Pons (tissue), 1 donor: ENCODE measurements at places on chromosomes 4 and X.

DNA sequence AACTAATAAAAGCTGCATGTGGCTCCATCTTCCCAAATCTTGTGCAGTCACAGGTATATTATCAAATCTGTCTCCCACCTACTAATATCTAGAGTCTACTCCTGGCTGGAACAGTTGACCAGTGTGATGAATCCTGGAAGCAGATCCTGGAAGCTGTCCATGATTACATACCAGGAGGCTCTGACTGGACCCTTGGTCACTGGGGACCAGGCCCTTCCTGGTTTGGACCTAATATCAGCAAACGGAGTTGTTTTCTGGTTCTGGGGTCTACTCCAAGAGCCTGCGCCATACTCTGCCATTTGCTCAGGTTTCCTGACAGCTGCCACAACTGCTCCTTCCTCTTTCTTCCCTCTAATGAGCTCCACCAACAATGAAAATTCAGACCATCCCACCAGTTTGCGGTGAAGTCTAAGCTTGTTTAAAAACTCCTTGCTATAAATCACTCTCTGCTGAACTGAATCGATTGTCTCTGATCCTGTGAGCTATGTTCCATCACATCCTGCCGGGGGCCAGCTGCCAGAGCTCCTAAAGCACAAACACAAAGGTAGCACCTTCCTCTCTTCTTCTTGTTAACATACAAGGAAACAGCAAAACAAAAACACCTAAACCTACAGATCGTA, 114.2 kb downstream of the PALLD start:
- no peak for DNase-seq

GRCh38 chrX:19739683-19740082, 147.7 kb downstream of the SH3KBP1 start:
- no peak for DNase-seq

DNA sequence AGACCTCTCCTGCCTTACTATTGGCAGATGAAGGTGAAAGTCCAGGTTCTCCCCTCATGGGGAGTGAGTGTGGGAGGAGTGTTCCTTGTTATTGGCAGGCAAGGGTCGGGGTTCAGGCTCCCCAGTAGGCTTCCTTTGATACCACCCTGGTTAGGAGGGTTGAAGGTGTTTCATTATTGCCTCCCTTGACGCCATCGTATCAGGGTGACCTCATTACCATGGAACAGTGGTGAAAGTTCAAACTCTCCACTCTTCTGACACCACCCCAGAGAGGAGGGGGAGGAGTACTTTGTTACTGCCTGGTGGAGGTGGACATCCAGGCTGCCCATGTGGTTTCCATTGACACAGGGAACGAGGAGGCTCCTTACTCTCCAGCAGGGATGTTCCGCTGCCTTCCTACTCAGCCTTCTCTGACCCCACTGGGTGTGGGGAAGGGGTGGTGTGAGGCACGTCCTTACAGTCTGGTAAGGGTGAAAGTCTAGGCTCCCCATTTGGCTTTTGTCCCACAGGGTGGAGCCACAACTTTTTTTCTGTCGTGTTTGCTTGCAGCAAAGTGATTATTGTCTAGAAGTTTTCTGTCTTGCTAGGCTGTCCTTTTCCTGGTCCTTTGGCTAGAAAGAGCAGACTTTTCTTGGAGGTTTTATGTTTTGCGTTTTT, 37.2 kb upstream of the USP9X start:
- no peak for DNase-seq

- no peak for DNase-seq
These were observed 200.9 kb upstream of the MAB21L2 start for GRCh38 chr4:150381036-150381435.

GRCh38 chr4:106011387-106011786, 116.1 kb downstream of the NPNT start:
- no peak for DNase-seq

DNA sequence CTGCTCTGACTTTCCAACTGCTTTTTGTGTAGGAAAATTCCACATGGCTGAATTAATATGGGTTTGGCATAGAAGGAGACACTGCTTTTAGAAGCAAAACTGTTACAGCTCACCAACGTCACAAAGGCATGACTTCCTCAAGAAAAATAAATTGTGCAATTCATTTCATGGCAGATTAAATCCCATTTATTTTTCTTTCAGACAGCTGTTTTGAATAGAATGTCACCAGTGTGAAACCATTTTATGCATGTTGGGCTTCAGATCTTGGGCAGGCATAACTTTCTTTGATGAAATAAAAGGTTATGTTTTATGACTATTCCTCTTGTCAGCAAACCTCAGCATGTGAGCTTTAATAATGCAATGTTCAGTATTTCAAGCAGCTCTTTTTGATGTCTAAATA, 542.8 kb downstream of the GALNTL6 start:
- DNase-seq: no peak

- no peak for DNase-seq
These were observed 236.8 kb upstream of the VCX start for GRCh38 chrX:7606039-7606652.

GRCh38 chrX:66051980-66052379, 12.1 kb upstream of the VSIG4 start:
- DNase-seq: no peak

- no peak for DNase-seq
These were observed 65.9 kb upstream of the HPF1 start for GRCh38 chr4:169823685-169824084.
